ENCODE measurements at places on chromosomes 7 and 10. TPM values are rescaled to one million over a fixed set of nuclear protein-coding genes. Genes with fewer than 3 reads are reported as not detected.

The PTF1A gene
- total RNA-seq, result not detected

The C7orf57 gene
- total RNA-seq, result not detected

DNA sequence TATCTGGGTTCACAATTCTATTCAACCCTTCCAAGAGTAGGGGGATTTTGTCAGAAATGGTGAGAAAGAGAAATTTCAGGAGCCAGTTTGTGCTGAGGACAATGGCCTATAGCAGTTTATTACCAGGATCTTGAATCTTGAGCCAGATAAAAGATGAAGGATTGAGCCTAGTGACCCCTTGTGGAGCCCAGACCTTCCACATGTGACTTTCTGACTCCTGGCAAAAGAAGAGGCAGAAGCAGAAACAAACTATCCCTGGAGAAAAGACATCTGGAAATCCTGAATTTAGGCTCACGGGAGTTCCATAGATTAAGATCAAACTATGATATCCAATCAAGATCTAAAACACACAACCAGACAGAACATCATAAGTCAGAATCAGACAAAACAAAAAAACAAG, 60.9 kb upstream of the CHRM2 start:
- no peak overlapping the region for H3K27ac ChIP-seq
- H3K36me3 ChIP-seq, result no peaks in the 10 kb centered on the region
- no peak overlapping the region for H3K4me3 ChIP-seq
- DNase-seq, result no peak
- H3K27me3 ChIP-seq, result no peaks in the 10 kb centered on the region
- H3K4me1 ChIP-seq, result no peaks in the 10 kb centered on the region

- H3K36me3 ChIP-seq, result no peaks in the 10 kb centered on the region
- peaks cover 39% of the 10 kb centered on the region for H3K4me1 ChIP-seq
- H3K27ac ChIP-seq, result no peak overlapping the region
- H3K4me3 ChIP-seq, result no peak overlapping the region
- no peak for DNase-seq
Observed at GRCh38 chr7:151759591-151760042, 117.3 kb downstream of the PRKAG2 start.

GRCh38 chr10:75525067-75525466, 93.6 kb downstream of the LRMDA start:
- no peaks in the 10 kb centered on the region for H3K4me1 ChIP-seq
- DNase-seq, result no peak
- H3K27me3 ChIP-seq, result no peaks in the 10 kb centered on the region
- no peak overlapping the region for H3K4me3 ChIP-seq
- no peak overlapping the region for H3K27ac ChIP-seq

The SUGCT gene
- 4.1 TPM for total RNA-seq

DNA sequence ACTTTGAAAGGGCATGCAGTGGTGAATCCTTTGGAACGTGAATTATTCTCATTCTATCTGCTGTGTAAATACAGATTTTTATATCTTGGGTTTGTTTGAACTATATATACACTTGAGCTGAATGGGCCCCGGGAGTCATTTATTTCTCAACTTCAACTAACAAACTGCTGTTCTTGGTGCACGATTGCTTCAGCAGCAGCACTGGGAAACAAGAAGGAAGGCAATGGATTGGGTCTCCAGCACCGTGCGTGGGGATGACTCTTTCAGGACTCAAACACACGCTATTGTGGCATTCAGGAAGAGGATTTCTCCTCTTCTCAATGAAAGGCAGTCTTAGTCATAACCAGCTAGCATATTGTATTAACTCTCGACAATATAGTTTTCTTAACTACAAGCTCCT, 226.0 kb upstream of the NFE2L3 start:
- no peak for DNase-seq
- H3K27ac ChIP-seq, result no peak overlapping the region
- H3K4me1 ChIP-seq, result no peaks in the 10 kb centered on the region
- H3K27me3 ChIP-seq, result peaks cover 6% of the 10 kb centered on the region
- no peak overlapping the region for H3K4me3 ChIP-seq

GRCh38 chr10:118504467-118505205, 90.8 kb downstream of the PRLHR start:
- DNase-seq, result no peak
- no peaks in the 10 kb centered on the region for H3K36me3 ChIP-seq
- no peaks in the 10 kb centered on the region for H3K4me1 ChIP-seq
- H3K27ac ChIP-seq, result no peak overlapping the region
- H3K27me3 ChIP-seq, result no peaks in the 10 kb centered on the region
- H3K4me3 ChIP-seq, result no peak overlapping the region

DNA sequence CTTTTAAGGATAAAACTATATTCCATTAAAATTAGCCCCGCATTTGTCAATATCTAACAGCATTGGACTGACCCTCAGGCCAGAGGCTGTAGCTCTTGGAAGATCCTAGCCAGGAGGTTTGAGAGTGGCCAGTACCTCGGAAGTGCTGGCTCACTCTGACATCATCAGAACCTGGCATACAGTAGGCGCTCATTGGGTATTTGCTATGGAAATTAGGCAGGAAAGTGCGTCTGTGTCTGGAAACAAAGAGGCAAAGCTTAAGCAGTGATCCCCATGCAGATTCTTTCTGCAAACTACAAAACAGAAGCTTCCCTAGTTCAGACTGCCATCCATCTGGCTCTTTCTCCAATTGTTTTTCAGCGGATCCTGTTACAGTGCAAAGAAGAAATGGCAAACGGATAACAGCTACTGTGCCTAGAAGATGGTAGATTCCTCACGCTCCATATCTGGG, 1.7 kb upstream of the PRKCQ start:
- H3K4me1 ChIP-seq, result no peaks in the 10 kb centered on the region
- H3K36me3 ChIP-seq, result no peaks in the 10 kb centered on the region
- no peak overlapping the region for H3K27ac ChIP-seq
- peaks cover 17% of the 10 kb centered on the region for H3K27me3 ChIP-seq
- peak overlapping the region; percentile 67 for H3K4me3 ChIP-seq
- no peak for DNase-seq

DNA sequence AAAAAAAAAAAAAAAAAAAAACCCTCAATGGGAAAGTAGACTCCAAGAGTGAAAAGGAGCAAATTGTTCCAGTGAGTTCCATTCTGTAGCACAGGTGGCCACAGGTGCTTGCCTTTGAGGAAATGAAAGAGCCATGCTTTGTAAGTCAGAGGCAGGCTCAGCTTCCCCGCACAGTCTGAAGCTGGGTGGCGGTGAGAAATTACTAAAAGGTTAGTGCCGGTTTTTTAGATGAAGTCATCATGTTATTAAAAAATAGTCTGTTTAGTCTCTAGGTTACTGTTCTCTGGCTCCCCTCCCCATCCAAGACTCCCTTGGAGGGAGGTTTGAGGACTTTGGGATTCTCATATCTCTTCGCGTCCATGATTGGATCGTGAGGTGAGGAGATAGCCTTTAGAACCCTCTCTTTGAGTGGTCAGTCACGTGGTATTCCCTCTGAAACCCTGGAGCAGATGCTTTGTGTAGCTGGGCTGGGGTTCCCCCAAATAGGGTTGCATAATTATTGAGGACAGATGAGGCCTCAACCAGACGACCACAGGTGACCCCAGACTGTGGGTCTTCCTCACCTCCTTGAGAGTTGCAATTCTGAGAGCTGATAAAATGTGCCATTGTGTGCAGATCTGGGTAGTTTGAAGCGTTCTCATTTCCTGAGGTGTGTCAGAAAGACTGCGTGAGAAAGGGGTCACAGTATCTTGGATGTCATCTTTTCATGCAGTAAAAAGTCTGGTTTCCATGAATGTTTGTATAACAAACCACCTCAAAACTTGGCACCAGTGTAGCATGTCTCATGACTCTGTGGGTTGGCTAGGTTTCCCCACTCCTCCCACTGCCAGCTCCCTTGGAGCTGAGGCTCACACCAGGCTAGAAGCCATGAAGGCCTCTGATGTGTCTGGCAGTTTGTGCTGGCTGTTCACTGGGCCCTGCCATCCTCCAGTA, 27.1 kb downstream of the OGDH start:
- H3K4me3 ChIP-seq, result no peak overlapping the region
- peaks cover 80% of the 10 kb centered on the region for H3K4me1 ChIP-seq
- no peaks in the 10 kb centered on the region for H3K36me3 ChIP-seq
- peak overlapping the region; percentile 78 for H3K27ac ChIP-seq

- H3K27ac ChIP-seq, result no peak overlapping the region
- no peak for DNase-seq
- no peak overlapping the region for H3K4me3 ChIP-seq
Observed at GRCh38 chr10:94299417-94299816, 63.3 kb downstream of the NOC3L start.

GRCh38 chr7:7416031-7416858, 119.4 kb downstream of the COL28A1 start:
- no peak overlapping the region for H3K27ac ChIP-seq
- H3K4me3 ChIP-seq, result no peak overlapping the region
- peaks cover 8% of the 10 kb centered on the region for H3K4me1 ChIP-seq
- DNase-seq, result no peak

Measured in upper lobe of right lung (tissue), 1 donor.